Foreskin keratinocyte (primary cell): ENCODE measurements at places on chromosomes 5 and 9.

DNA sequence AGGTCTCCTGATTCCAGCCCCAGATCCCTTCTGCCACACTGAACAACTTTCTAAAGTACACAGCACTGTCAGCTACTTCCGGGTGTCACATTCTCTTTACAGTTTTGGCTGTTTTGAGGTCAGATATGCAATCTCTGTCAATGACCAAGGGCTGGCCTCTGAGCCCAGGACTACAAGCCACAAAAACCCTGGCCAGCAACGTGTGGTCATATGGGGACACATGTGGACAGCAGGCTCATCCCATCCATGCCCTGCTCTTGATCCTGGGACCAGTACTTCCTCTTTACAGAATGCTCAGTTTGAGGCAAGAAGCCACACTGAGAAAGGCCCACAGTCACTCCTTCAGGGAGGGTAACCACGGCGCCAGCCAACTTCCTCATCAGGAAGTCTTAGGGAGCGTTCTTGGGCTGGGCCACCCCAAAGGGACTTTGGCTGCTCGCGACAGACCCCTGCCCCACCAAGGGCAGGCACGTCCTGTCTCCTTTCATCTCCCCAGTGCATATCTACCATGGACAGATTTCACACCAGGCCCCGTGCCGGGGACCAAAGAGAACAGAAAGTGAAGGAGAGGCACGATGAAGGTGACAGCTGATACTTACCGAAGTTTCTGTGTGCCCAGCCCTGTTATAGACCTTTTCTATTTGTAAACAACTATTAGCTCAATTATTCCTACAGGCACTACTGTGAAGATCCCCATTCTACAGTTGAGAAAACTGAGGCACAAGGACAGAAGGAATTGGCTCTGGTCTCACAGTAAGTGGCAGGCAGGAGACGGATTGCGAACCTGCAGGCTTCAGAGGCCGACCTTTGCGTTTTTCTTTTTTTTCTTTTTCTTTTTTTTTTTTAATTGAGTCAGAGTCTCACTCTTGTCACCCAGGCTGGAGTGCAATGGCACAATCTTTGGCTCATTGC, 37.3 kb downstream of the STK10 start:
- DNase-seq = no peak

DNA sequence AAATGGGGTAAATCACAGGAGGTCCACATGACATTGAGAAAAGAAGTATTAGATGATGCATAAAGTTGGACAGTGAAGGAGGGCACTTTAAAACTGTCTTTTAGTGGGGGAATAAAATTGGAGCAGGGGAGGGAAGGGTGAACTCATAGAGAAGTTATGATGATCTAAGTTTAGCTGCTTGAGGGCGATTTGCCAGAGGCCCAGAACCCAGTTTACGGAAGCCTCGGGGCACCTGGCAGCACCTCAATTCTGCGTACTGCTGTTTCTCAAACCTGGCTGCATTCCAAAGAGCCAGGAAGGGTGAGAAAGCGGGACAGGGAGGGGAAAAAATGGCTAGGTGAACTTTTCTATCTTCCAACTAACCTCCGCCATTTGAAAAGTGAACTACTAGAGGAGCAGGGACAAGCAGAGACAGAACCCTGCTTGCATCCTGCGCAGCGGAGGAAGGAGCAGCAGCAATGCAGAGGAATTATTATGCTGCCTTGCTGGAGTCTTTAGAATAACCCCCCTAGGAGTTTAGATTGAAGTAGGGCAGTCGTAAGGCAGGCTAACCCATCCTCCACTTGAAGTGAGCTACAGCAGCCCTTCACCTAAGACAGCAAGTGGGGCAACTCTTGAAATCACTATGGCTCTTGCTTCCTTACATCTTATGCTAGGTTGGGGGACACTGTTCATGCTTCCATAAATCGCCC, 316.8 kb downstream of the BRINP1 start:
- no peak for DNase-seq

- no peak for DNase-seq
Measured at GRCh38 chr9:92308893-92309292, 15.4 kb upstream of the IARS1 start.

DNA sequence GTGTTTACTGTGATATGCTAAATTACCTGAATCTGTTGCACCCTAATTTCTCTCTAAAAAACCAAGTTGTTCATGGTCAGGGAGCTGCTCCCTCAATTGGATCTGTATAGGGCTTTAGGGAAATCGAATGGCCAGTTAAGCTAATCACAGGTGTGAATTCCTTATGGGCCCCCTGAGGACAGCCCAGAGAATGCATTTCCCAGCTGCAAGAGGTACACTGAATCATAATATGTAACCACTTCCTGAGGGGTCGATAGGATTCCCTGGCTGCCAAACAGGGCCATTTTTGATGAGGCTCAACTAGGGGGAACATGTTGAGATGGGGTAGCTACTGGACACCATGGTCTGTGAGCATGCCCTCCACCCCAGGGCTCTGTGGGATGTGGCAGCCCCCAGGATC, 478.6 kb downstream of the CCDC171 start:
- DNase-seq = no peak

GRCh38 chr5:93583439-93583767, 381 bp downstream of the NR2F1 start:
- DNase-seq = no peak

DNA sequence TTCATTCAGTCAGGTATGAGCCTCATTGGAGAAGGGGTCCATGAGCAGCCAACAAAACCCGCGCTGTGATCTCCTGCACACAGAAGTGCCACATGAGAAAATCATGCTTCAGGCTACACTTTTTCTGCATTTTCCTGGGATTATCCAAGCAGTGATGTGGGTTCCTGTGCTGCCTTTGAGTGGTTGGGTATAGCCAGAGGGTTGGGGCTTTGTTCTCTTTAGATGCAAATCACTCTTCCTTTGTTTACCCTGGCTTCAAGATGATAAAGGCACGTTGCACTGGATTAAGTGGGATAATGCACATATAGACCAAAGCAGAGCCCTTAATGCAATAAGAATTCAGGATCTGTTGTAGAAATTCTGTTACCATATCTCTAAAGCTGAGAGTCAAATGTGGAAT, 18.7 kb downstream of the ECM2 start:
- no peak for DNase-seq

DNA sequence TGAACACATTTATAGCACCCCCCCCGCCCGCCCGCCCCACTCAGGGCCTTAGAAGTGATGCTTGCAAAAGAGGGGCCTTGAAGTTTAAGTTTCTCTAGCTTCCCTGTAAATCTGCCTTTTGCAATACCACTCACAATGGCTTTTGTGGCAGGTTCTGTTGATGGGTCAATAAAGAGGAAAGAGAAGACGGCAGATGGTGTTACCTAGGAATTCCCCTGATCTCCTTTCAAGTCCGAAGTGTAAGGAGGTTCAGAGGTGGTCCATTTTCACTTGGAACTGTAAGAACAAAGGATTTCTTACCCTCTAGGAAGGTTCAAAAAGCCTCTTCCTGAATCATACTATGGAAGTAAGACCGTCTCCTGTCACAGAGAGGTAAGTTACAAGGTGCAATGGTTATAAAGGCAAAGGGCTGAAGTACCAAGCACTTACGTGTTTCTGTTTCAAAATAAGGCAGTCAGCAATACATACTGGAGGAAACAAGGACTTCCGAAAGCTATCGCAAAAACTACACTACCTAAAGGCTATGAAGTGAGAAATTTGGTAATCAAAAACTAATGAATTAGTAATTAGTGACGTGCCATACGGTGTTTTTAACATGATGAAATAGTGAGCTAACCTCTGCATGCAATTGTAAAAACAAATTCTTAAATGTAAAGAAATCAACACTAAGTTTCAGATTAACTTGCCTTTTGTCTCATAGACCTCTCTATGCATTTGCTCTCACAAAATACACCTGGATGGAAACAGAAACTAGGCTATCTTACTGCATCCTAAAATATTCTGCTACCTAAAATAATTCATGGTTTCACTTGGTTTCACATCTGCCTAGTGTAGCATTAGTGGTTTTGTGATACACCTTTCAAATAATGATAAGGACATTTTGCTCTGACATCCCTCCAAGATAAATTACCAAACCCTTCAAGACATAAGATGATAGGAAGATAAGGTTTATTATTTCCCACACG, 589.4 kb upstream of the FAM174A start:
- no peak for DNase-seq

DNA sequence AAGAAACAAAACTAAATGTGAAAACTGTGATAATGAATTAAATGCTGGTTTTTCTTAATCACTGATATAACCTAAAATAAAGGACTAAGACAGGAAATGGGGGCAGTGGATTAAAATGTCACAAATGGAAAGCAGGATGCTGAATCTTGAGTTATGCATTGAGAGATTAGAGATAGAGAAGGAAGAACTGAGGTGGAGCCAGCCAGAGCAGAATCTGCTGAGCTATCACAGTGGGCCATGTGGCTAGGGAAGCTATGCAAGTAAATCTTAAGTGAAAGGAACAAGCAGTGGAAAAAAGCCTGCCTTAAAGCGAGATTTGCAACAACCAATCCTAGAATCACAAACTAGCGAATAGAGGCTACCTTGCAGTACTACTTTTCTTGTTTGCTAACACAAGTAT, 188.5 kb upstream of the RASA1 start:
- no peak for DNase-seq

GRCh38 chr5:2158109-2158508, 275.4 kb upstream of the IRX4 start:
- peak; percentile 43 for DNase-seq

GRCh38 chr9:109264877-109265587, 55.8 kb downstream of the EPB41L4B start:
- no peak for DNase-seq

DNA sequence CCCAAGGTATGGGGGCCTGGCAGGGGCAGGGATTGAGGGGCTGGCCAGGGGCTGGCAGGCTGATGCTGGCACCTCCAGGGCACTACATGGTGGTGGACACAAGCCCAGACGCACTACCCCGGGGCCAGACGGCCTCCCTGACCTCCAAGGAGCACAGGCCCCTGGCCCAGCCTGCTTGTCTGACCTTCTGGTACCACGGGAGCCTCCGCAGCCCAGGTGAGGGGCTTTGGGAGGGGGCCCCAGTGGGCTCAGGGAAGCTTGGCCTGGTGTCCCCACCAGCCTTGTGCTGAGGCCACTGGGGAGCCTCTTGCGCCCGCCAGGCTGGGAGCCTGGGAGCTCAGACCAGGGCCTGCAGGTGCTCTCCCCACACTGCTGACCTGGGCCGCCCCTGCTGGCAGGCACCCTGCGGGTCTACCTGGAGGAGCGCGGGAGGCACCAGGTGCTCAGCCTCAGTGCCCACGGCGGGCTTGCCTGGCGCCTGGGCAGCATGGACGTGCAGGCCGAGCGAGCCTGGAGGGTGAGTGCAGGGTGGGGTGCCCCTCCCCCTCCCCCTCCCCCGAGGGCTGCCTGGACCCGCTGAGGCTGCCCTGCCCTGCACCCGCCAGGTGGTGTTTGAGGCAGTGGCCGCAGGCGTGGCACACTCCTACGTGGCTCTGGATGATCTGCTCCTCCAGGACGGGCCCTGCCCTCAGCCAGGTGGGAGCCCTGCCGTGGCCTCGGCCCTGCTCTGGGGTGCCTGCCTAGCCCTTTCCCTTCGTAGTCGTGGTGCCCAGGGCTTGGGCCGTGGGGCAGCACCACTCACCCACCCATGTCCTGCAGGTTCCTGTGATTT, 5.7 kb downstream of the MAMDC4 start:
- no peak for DNase-seq

- DNase-seq = no peak
Measured at GRCh38 chr9:84330246-84330645, 10.3 kb downstream of the SLC28A3 start.

- DNase-seq = no peak
Measured at GRCh38 chr5:158942217-158942616, 157.5 kb downstream of the EBF1 start.

- DNase-seq = no peak
Measured at GRCh38 chr5:178762391-178762790, 31.9 kb upstream of the ZNF354A start.

DNA sequence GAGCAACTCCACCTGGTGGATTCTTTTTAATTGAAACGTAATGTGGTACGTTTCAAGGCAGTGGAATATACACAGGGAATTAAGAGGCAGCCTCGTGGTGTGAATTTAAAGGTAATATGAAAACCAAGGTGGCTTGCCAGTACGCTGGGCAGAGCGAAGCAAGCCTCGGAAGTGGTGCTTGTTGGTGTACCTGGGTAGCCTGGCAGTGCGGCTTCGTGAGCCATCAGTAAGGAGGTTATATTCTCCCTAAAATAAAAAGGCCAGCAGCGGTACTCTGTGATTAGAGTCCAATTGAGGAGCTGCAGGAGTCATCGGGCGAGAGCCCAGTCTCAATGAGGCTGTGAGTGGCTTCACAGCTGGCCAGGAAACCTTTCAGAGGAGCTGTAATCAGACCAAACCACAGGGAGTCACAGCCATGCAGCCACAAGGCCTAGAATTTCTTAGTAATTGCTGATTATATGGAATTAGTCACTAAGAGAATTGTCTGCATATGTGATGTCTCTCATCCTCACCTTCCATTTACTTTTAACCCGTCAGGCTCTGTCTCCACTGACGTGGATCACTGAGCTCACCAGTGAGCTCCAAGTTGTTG, 57.7 kb downstream of the DCP2 start:
- no peak for DNase-seq

- DNase-seq = no peak
Measured at GRCh38 chr9:129880654-129881546, 45.6 kb downstream of the USP20 start.

- DNase-seq = no peak
Measured at GRCh38 chr5:158464383-158464782, 605.4 kb upstream of the CLINT1 start.

GRCh38 chr5:139481122-139481533, 1.4 kb downstream of the STING1 start:
- peak; percentile 26 for DNase-seq

- DNase-seq = no peak
Measured at GRCh38 chr9:97759581-97760288, 62.6 kb upstream of the XPA start.
